ENCODE measurements at places on chromosomes 5 and 9.

GRCh38 chr5:7382588-7382987 lies 13.3 kb upstream of the ADCY2 start:
- no peak for DNase-seq

DNA sequence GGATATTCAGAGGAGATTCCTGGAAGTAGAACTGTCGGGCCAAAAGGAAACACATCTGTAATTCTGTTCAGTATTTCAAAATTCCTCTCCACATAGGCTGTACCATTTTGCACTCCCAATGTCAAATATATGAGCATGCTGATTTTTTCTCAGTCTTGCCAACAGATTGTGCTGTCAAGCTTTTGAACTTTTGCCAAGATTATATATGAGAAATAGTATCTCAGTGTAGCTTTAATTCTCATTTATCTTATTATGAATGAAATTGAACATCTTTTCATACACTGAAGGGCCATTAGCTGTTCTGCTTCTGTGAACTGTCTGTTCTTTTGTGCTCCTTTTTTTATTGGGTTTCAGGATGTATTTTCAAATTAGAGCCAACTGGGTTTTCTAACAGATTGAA lies 907.1 kb downstream of the MAT2B start:
- DNase-seq = no peak

- DNase-seq = no peak
Measured at GRCh38 chr9:1120500-1121165, 70.5 kb downstream of the DMRT2 start.

GRCh38 chr5:114434396-114435219 lies 72.7 kb downstream of the KCNN2 start:
- no peak for DNase-seq

Data from stimulated activated CD4-positive, alpha-beta T cell treated with anti-CD3 and anti-CD28 coated beads, TNF-alpha, amount 100 ng/mL, for 24 hours (primary cell).